Immature natural killer cell (primary cell): ENCODE measurements at places on chromosomes 2 and 18. TPM values are rescaled to one million over a fixed set of nuclear protein-coding genes. Genes with fewer than 3 reads are reported as not detected.

HOXD13 gene
- not detected for polyA plus RNA-seq

TP53I3 gene
- polyA plus RNA-seq = 0.69 TPM

TMEM247 gene
- polyA plus RNA-seq = not detected

GRCh38 chr2:68926796-68927195, 25.9 kb downstream of the GKN2 start:
- H3K4me3 ChIP-seq = no peak overlapping the region
- no peak overlapping the region for H3K27ac ChIP-seq
- H3K36me3 ChIP-seq = no peaks in the 10 kb centered on the region
- H3K27me3 ChIP-seq = peaks cover 14% of the 10 kb centered on the region
- H3K4me1 ChIP-seq = no peaks in the 10 kb centered on the region

GRCh38 chr2:73385123-73385503, 523 bp upstream of the ALMS1 start:
- peak overlapping the region; percentile 92 for H3K27ac ChIP-seq
- peaks cover 11% of the 10 kb centered on the region for H3K27me3 ChIP-seq
- no peak for DNase-seq
- peaks cover 19% of the 10 kb centered on the region for H3K4me1 ChIP-seq
- H3K4me3 ChIP-seq = peak overlapping the region; percentile 86
- no peaks in the 10 kb centered on the region for H3K36me3 ChIP-seq
